ENCODE measurements at places on chromosomes 1 and 21.

GRCh38 chr1:79089946-79090345, 83.4 kb upstream of the ADGRL4 start:
- DNase-seq: no peak

DNA sequence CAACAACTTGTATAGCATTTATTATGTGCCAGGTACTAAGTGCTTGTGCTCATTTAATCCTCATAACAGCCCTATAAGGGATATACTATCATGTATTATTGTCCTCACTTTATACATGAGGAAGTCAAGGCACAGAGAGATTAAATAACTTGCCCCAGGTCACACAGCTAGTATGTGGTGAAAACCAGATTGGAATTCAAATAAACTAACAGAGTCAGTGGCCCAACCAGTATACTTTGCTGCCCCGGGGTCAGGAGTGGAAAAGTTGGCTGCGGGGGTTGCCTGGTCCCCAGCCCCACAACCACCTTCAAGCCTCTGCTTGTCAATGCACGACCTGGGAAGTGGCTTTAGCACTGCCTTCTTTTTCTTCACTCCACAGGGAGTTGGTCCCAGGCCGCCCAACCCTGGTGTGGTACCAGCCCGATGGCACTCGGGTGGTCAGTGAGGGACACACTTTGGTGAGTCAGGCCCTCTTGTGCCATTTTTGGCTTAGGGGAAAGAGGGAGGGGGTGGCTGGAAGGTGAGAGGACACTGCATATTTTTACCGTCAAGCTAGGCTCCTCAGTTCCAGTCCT, 2.5 kb downstream of the ADAM15 start:
- DNase-seq: no peak

DNA sequence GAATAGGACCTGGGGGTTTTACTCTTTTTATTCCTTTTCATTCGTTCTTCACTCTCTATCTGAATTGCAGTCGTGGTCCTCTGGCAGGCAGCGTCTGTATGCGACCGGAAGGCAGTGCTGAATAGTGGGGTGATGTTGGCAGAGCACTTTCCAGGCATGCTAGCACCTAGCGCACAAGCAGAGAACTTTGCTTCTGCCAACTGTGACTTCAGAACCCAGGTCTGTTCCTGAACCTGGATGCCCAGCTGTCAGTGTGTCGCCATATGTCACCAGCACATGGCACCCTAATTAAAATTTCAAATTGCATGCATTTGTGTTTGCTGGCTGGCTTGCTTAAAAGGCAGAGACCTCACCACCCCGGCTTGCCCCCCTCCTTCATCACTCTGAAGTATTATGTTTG, 116.2 kb downstream of the NFIA start:
- no peak for DNase-seq

GRCh38 chr21:19557046-19557445, 1153.5 kb upstream of the TMPRSS15 start:
- no peak for DNase-seq

DNA sequence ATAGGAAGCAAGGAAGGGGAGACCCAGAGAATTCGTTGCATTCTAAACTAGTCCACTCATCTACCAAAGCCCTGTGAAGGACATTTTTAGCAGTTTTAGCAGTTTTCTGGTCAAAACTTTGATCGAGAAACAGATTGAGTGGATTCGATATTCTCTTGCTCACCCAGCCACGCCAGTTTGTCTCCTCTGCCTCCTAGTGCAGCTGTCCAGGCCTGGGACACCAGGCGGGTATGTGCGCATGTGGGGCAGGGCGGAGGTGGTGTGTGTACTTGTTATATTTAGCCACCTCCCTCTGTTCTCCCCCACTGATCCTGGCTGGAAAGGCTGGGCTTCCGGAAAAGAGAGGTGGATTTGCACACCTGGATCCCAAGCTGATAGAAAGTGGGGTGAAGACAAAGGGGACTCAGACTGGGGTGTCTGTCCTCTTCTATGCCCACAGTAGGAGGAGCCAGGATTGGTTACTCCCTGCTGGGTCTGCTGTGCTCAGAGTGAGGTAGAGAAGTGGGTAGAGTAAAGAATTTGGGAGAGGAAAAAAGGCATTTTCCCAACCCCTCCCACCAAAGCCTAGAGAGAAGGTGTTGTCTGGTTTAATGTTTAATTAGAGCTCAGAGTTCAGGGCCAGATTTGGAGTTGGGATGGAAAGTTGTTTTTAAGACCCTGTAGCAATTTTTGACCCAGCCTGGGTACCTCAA, 3.8 kb downstream of the LMNA start:
- peak; percentile 80 for DNase-seq

DNA sequence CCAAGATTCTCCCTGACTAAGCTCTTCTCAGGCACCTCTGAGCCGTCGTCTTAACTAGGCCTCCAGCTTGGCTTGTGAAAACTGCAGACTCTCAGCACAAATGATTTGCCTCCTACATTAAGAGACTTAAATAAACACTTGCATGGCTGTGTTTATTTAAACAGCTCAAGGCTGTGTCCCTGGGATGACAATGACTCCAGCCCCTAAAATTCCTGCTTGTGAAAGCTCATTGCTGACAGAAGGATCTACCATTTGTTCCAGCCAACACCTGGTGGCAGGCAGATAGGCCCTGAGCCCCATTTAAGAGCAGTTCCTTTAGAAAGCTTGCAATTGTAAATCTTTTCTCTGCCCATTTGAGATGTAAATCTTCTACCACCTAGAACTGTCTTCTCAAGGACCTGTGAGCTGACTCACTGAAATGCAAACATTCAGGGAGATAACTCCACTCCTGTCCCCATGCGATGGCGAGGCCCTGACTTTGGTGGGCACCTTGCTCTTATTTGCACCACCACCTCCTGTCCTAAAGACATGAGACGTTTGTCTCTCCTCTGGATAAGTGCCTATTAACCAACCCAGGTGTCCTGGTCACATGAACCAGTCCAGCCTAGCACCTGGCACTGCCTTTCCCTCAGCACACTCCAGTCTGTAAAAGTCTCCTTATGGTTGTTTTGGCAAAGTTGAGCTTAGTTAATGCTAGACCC, 15.1 kb upstream of the PCP4 start:
- DNase-seq: no peak

GRCh38 chr21:29639366-29640079, 300.3 kb downstream of the GRIK1 start:
- no peak for DNase-seq

DNA sequence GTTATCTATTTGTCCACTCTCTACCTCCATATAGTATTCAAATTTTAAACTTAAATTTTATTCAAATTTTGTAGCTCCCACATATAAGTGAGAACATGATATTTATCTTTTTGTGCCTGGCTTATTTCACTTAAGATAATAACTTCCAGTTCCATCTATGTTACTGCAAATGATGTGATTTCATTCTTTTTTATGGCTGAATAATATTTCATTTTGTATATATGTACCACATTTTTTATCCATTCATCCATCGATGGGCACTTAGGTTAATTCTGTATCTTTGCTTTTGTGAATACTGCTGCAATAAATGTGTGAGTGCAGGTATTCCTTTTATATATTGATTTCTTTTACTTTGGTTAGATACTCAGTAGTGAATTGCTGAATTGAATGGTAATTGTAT, 2.1 kb downstream of the DNAH14 start:
- DNase-seq: no peak

GRCh38 chr1:21638531-21639341, 30.4 kb downstream of the RAP1GAP start:
- no peak for DNase-seq

DNA sequence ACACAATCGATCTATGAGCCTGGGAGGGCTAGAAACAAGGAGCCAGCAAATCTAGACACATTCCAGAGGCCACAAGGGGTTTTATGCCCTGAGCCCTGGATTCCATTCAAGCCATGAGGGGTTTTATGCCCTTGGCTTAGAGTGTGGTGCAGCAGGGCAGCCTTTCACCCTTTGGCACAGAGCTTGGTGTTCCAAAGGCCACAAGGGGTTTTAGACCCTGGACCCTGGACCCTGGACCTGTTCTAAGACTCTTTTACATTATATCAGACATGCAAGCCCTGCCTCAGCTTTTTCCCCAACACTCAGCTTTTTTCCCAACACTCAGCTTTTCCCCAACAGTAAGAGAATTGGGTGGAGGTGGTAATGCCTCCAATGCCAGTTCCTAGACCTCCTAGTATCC, 13.3 kb downstream of the MSTO1 start:
- no peak for DNase-seq

DNA sequence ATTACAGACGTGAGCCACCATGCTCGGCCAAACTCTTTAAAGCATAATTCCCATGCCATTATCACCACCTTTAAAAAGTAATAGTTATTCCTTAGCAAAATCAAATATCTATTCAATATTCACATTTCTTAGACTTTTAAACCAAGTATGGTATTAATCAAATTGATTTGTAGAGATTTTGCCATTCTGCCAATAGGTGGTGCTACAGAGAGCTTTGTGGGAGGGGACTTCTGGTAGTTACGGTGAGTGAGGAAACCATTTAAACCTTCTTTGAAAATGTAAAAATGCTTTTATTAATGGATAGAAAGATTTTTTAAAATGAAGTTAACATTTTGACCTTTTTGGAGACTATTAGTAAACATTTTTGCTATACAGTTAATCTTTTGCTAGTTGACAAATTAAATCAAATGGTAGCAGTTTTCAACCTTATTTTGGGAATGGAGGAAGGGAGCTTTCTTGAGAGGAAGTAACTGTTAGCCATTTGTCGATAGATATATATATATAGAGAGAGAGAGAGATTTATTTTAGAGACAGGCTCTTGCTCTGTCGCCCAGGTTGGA, 19.3 kb downstream of the IARS2 start:
- DNase-seq: no peak

GRCh38 chr1:238135708-238136664, 245.3 kb upstream of the ZP4 start:
- DNase-seq: no peak

DNA sequence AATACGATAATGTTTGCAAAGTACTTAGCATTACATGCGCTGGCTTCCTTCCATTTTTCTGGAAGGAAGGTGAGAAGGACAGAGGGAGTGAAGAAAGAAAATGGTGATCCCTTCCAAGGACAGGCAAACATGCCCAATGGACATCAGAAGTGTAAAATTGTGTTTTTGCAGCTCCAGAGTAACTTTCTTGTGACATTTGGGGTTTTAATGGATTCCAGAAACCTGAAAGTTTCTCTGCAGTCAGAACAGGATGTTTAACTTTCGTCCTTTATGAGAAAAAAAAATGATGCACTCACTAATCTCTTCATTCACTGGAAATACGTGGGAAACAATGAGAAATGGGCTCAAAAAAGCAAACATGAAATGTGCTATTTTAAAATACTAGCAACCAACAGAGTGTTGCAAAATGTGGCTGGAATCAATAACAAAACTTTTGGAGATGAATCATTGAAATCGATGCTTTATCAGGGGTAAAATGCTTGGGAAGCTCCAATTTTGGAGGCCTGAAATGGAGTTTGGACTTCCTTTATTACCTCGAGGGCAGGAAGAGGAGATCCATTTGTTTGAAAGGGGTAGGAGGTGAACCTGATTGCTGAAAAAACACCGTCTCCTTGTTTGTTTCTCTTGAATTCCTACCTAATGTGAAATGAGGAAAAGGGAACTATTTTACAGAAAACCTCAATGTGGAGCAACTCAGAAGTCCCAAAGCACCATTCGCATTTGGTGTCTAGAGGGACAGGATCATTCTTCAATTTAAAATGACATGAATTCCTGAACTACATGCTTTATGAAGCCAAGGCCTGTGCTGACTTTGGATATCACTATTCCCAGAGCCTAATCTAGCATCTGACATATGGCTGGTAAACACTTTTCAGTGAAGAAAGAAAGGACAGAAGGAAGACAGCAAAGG, 129.5 kb downstream of the TRABD2B start:
- DNase-seq: no peak

DNA sequence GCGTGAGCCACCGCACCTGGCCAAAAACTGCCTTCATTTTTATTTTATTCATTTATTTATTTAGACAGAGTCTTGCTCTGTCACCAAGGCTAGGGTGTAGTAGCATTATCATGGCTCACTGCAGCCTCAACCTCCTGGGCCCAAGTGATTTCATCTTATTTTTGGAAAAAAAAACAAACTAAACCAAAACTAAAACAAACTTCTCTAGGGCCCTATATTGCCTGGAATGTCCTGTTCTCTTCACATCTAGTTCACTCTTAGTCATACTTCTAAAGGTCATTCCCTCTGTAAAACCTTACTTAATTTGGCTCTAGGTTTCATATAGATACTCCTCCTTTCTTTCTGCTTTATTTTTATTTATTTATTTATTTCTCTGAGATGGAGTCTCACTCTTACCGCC, 15.6 kb downstream of the RPS27 start:
- no peak for DNase-seq

- DNase-seq: no peak
Measured at GRCh38 chr1:94215955-94216354, 21.4 kb downstream of the ARHGAP29 start.

All from HuH-7.5 (cell line).